Right lobe of liver (tissue), 6 donors: ENCODE measurements at places on chromosomes 5 and 9. TPM values are rescaled to one million over a fixed set of nuclear protein-coding genes. Genes with fewer than 3 reads are reported as not detected.

Gene LCN6
- not detected for total RNA-seq

Gene CDH9
- not detected for total RNA-seq

Gene FSTL4
- 0.80 TPM for total RNA-seq

Gene C9orf153
- total RNA-seq: 0.54 TPM

Gene STPG3
- total RNA-seq: not detected

Gene CSF2
- total RNA-seq: not detected

Gene PDE8B
- total RNA-seq: 5.4 TPM
